ENCODE measurements at places on chromosomes 6 and 20.

DNA sequence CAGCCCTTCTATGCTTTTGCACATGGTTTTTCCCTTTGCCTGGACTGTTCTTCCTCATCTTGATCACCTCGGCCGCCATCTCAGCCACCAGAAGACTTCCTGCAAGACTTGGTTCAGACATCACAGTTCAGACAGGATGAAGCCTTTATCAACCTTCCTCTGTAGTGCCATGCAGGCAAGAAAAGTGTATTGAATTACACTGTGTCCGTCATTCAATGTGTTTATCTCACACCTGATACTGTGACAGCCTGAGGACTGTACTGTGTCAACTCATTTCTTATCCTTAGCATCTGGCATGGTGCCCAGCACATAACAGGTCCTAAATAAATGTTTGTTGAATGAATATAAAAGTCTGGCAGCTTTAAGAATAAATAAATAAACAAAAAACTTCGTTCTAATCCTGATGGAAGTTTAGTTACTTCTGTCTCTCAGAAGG lies 133.3 kb upstream of the MAN1A1 start:
- DNase-seq = no peak

DNA sequence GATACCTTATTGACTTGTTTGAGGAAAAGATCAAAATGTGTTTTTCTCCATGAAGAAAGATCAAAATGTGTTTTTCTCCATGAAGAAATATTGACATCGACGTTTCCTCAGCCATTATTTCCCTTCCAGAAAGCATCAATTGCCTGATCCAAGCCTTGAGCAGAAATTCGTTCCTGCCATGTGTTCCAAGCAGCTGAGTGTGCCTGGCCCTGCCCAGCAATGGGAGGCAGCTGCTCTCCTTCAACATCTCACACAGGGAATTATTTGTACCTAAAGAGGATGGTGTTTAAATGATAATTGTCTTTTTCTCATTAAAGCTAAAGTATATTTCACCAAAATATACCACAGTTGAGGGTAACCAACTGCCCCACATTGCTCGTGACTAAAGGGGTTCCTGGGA lies 7.8 kb upstream of the DUSP22 start:
- no peak for DNase-seq

DNA sequence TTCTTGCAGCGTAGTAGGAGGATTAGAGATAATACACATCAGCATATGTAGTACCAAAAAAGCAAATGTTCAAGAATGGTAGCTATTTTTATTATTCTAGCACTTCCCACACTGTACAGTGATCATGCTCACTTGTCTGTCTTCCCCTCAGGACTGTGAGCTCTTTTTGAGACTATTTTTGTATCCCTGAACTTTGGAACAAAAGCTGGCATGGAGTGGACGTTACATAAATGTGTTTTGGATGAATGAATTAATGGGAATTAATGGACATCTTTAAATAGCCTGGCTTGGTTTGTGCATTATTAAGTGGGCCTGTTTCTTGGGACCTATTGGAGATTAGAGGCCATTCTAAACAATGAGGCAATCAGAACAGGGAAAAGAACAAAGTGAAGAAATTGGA lies 243.7 kb downstream of the CD83 start:
- DNase-seq = no peak

GRCh38 chr6:143060806-143061596 lies at the start of gene AIG1:
TSS of gene AIG1 (plus strand) at chr6:143060889. CDS start at chr6:143060926, 37 bp downstream.
- DNase-seq = peak; percentile 26

- DNase-seq = no peak
Observed at GRCh38 chr20:50108556-50109235, 4.3 kb downstream of the UBE2V1 start.

- DNase-seq = no peak
Observed at GRCh38 chr20:49306903-49307620, 29.2 kb upstream of the ZNFX1 start.

GRCh38 chr20:871436-871835 lies 37.9 kb downstream of the FAM110A start:
- DNase-seq = no peak

GRCh38 chr6:80003826-80004172 lies 650 bp upstream of the TTK start:
- no peak for DNase-seq

DNA sequence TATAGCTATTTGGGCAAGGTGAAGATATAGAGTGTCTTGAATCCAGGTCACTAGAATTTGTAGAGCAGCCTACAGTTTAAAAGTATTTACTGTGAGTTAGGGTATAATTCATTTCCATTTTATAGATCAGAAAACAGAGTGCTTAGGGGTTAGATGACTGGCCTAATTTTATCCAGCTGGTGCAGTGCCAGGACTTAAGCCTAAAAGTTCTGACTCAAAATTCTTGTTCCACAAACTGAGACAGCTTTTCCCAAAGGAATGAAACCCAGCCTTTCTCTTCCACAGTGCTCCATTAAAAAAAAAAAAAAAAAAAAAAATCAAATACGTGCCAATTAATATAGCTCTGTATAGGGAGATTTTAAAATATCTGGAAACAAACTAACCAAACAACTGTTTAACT lies 441.0 kb upstream of the MARCKS start:
- DNase-seq = no peak

DNA sequence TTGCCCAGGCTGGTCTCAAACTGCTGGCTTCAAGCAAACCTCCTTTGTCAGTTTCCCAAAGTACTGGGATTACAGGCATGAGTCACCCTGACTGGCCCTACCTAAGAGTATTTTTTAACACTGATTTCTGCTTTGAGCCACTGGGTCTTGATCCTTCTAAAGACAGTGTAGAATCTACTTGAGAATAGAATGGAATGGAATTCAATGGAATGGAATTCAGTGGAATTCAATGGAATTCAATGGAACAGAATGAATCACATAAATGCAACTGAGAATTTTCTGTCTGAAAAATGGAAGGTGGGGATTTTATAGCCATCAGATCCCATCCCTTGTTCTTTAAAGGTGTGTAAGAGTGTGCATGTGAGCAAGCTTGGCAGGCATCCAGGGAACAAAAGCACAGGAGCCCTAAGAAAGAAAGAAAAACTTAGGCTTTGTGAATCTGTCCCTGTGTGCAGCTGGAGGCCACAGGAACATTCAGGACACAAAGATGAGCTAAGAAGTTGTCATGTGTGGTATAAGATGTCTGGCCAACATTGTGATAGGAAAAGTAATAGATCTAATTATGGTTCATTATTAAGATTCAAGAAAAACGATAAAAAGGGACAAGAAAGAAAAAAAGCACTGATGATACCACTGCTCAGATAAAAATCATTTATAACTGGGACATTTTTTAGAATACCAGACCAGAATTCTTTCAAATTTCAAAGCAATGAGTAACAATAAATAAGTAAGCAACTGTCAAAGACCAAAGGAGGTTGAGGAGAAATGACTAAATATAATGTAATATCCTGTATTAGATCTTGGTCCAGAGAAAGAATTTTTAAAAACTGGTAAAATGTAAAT lies 681.0 kb upstream of the GJE1 start:
- no peak for DNase-seq

DNA sequence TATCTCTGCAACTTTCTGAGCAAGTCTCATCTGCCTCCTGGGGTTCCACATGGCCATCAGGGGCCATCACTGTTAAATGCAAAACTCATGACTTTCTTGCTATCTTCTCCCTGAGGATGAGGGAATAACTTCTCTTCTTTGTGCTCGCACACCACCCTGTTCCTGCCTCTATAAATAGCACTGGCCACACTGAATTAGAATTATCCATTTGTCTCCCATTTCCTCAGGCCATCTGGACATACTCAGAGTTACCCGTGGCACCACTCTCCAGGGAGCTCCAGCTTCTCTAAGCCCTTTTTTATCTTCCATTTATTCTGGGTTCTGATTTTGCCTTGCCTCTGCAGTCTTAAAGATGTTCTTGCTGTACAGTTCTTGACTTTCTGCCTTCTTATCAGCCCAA lies 72.8 kb upstream of the ECI2 start:
- no peak for DNase-seq

DNA sequence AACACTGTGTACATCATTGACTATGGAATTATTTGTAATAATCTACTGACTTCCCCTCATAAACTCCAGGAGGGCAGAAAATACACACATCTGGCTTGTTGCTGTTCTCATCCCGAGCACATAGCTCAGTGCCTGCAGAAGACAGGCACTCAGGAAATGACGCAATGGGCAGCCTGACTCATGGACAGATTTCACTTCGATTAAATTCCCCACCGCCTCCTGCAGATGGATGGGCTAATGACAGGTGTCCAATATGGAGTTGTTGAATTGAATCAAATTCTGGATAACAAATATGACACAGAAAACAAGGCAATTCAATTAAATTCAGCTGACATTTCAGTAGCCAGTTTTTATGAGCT lies 9.1 kb downstream of the ANKRD60 start:
- DNase-seq = no peak

DNA sequence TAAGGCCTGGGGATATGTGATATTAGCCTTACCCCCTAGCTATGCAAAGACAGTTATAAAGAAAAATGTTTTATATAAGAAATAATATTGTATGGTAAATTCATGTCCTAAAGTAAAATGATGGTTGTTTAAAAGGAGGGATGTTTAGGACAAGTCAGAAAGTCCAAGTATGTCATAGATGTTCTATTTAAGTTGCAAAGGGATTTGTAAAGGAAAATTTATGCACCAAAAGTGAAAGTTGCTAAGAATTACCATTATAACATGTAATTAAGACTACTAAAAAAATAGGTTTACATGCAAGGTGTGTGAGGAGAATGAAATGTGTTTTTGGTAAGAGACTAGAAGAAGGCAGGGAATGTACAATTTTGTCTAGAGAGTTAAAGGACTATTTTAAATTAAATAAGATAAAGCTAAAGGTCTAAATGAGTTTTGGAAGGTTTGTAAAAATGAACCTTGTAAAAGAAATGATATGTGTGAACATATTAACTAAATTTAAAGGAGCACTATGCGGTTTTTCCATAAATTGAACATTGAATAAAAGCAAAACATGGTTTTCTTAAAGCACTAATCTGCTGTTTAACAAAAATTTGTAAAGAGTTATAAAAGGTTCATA lies 22.7 kb upstream of the GOPC start:
- no peak for DNase-seq

DNA sequence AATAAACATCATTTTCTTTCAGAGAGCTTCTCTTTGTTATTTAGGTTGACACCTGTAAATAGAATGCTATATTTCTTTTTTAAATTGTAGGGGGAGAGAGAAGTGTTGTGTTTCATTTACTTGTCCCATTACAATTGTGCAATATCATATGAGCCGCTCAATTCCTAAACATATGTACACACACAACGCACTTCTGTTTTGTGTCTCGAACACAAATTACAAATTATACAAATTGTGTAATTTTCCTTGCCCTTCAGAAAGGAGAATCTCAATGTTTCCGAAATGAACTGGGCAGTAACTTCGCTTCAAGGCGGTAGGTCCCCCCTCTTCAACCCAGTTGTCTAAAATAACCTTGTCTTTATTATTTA lies 2.6 kb upstream of the ABT1 start:
- DNase-seq = no peak

DNA sequence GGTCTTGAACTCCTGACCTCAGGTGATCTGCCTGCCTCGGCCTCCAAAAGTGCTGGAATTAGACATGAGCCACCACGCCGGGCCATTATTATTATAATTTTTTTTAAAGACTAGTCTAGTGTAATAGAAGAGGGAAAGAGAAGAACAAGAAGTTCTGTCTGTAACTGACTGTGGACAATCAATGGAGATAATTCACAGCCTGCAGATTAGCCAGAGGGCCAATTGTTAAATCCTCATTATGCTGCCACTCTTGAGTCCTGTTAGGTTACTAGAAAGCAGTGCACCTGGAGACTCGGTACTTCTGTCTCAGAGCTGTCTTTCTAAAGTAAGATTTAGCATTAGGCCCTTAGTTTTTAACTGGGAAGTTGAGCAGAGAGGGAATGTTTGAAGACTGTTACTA lies 37.5 kb downstream of the CARMIL1 start:
- no peak for DNase-seq

GRCh38 chr20:57814529-57814928 lies 104.7 kb upstream of the PMEPA1 start:
- no peak for DNase-seq

DNA sequence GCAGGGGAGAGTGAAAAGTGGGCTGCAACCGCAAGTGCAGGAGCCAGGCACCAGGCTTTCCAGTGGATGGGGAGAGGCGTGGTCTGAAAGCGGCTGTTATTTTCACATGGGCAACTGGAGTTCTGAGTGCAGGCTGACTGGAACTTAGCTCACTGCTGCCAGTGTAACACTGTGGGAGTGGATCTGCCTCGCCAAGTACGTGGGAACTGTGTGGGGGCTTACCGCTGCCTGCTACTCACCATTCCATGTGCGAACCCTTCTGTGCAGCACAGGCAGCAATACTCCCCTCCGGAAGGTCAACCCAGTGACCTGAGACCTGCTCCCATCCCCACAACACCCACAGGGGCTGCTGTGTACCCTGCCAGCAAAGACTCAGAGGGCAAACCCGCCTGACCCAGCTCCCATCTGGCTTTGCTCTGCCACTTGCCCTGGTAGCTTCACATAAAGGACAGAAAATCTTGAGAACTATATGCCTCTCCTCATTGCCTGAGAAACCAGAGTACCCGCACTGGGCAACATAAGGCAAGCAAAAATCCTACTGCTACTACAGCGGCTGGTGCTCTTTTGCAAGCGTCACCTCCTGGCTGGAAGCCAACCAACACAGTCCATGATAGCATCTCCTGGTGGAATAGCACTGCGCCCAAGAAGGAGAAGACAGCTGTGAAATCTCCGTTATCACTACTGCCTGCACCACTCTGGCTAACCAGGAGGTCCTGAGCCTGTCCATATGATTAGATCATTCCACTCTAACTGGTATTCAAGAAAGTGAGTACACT lies 54.4 kb upstream of the SIRPG start:
- DNase-seq = no peak

DNA sequence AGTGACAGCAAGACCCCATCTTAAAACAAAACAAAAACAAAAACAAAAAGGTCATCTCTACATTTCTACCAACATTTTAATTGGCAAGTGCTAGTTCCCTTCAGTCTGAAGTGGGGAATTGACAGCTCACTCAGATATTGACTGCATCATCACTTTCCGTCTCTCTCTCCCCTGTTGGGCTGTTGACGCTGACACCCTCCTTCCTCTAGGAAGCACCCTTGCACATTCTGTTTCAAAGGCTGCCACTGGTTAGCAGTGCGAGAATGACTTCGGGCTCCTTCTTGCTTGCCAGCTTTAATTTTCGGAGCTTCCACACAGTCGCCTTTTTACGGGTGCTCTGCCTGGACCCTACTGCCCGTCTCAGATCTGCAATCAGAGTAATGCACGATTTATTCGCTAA lies 96.6 kb upstream of the INSM1 start:
- no peak for DNase-seq

- DNase-seq = no peak
Observed at GRCh38 chr20:46232539-46232938, 75.8 kb downstream of the CDH22 start.

DNA sequence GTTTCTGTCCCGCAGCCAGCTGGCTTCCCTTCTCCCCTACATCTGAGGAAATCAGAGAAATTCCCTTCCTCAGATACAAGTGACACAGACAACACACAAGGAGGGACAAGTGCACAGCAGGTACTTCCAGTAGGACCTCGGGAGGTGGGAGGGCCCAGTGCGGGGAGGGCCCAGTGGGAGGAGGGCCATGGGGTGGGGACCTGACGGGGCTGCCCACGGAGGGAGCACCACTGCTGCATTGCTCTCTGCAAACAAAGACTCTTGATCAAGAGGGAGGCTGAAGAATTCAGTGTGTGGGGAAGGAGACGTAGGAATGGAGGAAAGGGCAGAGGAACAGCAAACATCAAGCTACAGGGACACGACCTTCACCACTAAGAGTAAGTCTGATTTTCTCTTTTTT lies 9.0 kb downstream of the TAP2 start:
- no peak for DNase-seq

GRCh38 chr6:97205966-97206365 lies 77.0 kb downstream of the MMS22L start:
- DNase-seq = no peak
